Activated CD4-positive, alpha-beta T cell treated with anti-CD3 and anti-CD28 coated beads, Interleukin-2, amount 50 U/mL, for 24 hours (primary cell): ENCODE measurements at places on chromosomes 3 and 15.

DNA sequence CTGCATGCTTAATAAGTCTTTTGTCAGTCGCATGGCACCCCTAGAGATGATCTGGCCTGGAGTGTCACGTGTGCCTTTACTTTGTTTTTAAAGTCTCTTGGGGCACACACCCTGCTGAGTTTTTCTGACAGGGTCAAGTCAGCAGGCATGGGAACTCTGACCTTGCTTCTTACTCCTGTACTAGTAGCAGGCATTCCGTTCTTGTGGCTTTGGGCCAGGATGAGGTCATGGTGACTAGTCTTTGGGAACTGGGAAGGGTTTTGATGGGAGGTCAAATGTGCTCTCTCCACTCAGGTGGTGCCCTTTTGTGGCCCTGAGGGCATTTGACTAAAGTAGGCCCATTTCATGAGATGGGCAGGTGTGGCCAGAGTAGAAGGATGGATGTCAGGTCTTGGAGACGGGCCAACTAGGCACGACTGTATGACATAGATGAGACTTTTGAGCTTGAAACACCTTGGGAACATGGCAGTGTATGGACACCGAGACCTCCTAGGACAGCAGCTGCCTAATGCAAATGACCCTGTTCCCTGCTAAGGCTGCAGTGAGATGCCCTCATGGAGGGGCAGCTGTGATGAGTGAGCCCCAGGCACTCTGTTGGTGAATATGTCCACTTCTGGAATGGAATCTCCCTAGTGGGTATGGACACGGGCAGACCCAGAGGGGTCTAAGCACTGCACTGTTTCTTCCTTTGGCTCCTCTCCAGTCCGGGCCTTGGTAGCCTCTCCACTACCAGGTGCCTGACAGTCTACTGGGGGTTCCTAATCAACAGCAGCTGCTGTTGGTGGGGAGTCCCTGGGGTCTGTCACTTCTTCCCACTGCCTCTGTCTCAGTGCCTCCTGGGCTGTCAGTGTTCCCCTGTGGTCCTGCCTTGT lies 16.4 kb downstream of the SRPRB start:
- no peak for DNase-seq

GRCh38 chr3:58754074-58754473 lies 87.5 kb upstream of the FAM3D start:
- DNase-seq = no peak

DNA sequence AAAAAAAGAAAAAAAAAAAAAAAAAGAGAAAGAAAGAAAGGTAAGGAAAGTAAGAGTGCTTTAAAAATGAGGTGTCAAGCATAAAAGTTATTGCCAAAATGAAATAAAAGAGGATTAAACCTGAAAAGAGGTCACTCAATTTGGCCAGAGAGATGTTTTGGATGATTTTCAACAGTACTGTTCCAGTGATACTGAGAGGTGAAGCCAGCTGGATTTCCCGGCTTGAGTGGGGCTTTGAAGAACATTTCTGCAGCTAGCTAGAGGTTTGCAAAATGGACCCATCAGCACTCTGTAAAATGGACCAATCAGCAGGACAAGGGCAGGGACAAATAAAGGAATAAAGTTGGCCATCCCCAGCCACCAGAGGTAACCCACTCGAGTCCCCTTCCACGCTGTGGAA lies 128.5 kb downstream of the LSAMP start:
- DNase-seq = no peak

DNA sequence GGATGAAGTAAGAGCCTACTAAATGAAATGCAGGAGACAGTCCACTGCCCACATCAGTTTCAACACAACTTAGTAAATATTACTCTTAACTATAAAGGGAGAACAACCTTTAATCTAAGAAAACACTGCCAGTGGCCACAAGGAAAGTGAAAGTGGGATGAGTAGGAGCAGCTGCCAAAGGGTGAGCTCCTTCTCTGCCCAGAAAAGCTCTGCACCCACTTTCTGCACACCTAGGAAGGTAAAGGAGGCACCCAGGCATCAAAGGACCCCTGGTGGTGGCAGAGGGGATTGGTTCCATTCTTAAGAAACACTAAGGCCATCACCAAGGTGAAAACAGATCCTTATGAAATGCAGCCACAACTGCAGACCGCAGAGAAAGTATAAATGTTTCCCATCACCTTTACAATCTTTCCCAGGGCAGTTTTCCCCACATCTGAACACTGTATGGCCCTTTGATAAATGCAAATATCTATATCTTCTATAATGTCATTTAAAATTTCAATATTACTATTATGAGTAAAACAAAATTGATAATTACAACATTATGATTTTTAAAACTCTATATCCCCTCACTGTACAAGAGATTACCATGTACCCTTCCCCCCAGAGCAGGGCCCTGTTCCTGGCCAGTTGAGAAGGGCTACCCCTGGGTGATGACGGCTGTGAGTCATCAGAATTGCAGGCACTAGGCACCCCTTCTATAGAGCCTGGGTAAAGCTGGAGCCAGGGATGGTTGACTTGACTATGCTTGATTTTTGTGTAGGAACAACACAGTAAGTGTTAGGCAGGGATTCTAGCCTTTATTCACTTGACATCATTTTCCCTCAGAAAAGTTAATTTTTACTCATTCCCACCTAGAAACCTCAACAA lies 92.0 kb downstream of the SNRK start:
- DNase-seq = peak; percentile 51

- DNase-seq = no peak
Observed at GRCh38 chr15:30923429-30923828, 19.7 kb downstream of the FAN1 start.

DNA sequence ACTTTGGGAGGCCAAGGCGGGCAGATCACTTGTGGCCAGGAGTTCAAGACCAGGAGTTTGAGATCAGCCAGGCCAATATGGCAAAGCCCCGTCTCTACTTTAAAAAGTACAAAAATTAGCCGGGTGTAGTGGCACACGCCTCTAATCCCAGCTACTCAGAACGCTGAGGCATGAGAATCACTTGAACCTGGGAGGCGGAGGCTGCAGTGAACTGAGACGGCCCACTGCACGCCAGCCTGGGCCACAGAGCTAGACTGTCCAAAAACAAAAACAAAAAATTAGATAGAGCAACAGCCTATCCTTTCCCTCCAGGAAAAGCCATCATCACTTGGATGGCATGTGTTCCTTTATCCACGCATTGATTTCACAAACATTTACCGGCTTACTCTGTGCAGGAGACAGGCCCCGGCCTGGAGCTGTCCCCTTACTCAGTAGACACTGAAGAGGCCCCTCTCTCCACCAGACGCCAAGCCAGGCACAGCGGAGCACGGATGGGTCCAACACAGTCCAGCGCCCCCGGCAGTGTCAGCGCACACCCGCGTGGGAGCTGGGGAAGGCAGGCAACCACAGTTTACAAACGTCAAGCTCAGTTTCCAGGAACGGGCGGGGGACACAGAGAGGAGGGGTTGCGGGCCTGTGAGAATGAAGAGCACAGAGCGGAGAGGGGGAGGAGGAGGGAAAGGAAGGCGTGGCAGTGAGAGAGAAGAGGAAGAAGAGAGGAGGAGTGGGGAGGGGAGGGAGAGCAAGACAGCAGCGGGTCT lies 3.1 kb downstream of the GP5 start:
- peak; percentile 36 for DNase-seq

DNA sequence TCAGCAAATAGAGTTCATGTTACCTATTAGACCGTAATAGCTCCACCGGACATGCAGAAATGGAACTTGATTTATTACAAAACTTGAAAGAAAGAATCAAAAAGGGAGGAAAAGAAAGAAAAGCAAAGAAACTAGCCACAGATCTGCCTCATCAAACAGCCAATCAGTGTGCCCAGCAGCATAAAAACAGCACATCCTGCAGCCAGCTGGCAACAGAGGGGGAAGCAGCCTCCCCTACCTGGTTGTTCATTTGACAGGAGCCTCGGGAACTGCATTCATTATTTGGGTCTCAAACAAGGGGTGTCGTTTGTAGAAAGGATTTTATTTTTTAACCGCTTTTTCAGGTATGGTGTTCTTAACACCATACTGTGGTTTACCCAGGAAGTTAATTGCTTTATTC lies 181.5 kb upstream of the TOPAZ1 start:
- no peak for DNase-seq

DNA sequence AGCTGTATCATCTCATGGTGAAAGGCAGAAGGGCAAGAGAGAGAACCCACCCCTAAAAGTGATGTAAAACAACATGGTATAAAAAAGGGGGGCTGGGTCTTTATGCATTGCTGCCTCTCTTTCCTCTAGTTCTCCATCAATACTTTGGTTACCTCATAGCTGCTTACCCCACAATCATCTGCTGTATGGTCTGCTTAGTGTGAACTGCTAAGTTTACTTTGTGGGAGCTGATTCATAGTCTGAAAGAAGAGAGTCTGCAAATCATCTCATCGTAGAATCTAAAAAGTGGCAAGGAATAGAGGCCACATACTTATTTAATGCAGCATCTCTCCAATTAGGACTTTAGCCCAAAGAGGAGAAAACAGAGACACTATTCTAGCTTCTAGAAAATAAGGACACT lies 546.8 kb downstream of the GBE1 start:
- no peak for DNase-seq

DNA sequence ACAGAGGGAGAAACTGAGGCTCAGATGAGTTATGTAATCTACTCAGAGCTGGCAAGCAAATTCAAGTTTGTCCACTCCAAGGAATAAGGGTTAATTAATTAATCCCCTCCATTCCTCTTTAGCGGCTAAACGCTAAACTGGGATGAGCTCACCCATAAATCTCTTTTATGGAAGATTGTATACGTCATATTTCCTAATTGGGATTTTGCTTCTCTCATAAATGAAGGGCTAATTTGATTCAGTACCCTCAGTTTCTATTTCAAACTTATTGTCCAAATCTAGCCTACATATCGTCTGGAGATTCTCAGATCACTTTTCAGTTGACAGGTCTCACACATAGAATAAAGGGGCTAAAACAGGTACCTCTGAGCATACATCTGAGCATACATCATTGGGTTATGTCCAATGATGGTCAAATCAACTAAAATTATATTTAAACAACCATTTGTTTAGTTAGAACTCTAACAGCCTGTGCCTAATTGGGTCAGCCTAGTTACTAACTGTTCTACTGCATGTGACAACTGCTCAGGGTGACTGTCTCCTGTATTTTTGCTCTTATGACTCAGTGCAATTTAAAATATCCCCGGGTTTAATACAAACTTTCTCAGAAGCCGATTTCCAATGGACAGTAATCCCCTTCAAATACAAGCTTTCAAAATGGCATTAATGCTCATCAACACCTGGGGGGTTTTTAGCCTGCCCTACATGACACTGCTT lies 57.6 kb upstream of the PLXND1 start:
- no peak for DNase-seq

- DNase-seq = no peak
Observed at GRCh38 chr3:140377644-140378043, 300.2 kb upstream of the TRIM42 start.

DNA sequence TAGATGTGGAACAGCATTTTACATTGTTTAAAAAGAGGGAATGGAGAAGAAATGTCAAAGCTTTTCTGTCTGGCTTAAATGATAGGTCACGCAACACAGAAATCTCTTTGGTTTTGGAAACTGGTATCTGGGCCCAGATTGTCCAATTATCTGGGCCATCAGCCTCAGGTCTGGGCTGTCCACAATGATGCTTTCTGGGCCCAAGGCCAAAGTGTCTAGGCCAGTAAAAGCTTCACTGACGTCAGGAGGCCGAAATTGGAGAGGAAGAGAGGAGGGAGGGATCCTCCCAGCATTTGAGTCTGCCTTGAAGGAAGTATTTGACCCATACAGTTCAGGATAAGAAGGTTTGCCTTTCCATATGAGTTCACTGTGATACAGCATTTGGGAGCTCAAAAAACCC lies 60.7 kb upstream of the ALDH1A3 start:
- DNase-seq = no peak

GRCh38 chr3:160808838-160809237 lies 52.8 kb downstream of the PPM1L start:
- DNase-seq = no peak

DNA sequence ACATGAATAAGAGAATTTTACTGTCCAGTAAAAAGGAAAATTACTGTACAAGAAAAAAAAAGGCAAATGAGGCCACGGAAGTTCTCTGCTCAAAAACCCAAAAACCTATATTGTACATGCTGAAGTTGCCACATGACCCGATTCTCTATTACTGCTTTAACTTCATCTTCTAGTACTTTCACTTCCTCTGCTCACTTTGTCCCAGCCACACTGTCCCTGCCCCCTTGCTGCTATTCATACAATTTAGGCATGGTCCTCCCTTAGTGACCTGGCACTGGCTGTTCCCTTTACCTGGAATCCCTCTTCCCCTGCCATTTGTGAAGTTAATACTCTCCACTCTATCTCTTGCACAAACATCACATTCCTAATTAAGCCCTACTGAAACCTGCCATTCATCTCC lies 457.4 kb downstream of the MAGI1 start:
- no peak for DNase-seq

- DNase-seq = no peak
Observed at GRCh38 chr15:36661042-36661441, 81.6 kb downstream of the CDIN1 start.

- DNase-seq = no peak
Observed at GRCh38 chr3:15014606-15015328, 50.3 kb downstream of the MRPS25 start.

DNA sequence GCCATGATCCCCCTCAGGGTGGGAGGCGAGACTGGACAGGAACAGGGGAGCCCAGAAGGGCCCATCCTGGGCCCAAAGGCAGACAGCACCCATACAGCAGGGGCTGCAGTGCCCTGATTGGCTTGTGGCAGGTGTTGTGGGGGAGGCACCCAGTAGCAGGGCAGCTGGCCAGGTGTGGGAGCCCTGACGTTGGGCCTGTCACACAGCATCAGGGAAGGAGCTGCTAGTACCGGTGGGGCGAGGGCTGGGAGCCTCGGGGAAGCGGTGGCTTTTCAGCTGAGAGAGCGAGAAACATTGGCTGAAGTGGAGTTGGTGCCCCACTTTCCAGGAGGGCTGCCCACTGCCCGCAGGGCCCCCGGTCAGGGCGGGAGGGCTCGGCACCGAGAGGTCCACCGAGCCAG lies 19.7 kb upstream of the CYP11A1 start:
- DNase-seq = no peak

DNA sequence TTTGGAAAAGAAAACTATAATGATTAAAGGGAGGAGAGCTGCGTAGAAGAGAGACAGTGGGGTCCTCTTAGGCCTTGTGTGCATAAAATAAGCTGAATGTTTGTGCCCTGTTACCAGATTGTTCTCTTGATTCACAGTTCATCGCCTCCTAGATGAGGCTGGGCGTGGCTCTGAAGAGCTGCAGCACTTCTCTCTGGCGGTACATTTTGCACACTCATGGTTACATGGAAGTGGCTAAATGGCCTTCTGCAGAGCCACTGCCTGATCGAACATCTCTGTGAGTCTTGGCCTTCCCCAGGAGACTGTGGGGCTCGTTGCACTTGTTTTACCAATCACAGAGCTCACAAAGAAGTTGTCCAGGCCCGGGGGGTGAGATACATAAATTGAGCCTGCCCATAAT lies 208.8 kb downstream of the GABRG3 start:
- DNase-seq = no peak

- DNase-seq = no peak
Observed at GRCh38 chr15:46778876-46779275, 938.4 kb upstream of the SEMA6D start.

- DNase-seq = no peak
Observed at GRCh38 chr3:13498354-13499060, 18.4 kb downstream of the HDAC11 start.
